GM06990 (cell line): ENCODE measurements at places on chromosomes 12 and 14.

- DNase-seq = no peak
These were observed 15.2 kb downstream of the SCNN1A start for GRCh38 chr12:6360080-6360571.

- peak; percentile 8 for DNase-seq
These were observed 188.7 kb downstream of the KITLG start for GRCh38 chr12:88391556-88391955.

DNA sequence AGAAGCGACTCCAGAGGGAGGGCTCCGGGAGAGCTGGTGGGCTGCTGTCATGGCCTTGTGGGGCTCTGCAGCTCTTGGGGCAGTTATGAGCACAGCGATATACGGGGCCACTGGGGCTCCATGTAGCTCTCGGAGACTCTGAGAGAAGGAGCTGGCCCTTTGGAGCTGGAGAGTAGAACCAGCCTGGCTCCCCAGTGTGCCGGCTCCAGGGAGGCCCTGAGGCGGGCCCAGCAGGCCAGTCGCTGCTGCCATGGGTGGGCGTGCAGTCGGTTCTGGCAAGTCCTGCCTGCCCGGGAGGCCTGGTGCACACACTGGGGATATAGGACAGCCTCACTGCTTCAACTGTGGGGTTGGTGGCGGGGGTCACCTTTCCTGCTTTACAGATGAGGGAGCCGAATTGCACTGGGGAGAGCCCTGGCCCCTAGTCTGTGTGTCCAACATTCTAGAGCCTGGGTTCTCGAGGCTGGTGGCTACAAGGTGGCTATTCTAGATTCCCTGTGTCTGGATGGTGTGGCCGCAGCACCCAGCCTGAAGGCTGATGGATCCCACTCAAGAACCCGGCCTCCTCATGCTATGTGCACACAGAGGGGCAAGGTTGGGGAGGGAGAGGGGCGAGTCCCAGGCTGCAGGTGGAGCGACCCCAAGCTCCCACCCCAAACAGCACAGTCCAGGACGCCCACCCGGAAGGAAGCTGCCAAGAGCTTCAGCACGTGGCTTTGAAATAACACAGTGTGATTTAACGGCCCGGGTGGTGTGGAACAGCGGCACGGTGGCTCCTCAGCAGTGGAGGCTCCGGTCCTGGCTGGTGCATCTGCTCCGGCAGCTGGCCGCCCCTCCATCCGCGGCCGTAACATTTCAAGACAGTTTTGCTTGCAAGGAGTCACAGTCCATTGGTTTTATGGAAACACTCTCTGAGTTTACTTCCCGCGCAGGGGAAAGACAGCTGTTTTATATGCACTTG lies 188.3 kb upstream of the C14orf180 start:
- DNase-seq = no peak

DNA sequence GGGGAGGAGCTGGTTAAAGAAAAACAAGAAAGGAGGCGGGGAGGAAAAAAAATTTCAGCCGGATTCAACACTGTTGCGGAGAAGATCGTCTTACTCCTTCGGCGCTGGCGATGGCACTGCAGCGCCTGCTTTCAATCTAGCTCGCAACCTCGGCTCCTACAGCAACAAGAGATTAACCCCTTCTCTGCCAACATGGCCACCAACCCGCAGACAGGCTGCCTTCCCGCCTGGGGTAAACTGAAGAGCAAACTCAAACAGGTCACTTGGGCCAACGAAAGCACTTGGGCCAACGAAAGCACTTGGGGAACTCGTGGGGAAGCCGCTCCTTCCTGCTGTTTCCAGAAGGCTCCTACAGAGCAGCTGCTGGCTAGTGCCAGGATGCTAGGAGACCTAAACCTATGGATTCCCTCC lies 73.7 kb downstream of the CIT start:
- DNase-seq = no peak

GRCh38 chr12:95963096-95963495 lies 20.0 kb downstream of the AMDHD1 start:
- no peak for DNase-seq

GRCh38 chr12:51270067-51270950 lies at the start of gene SMAGP:
TSS of gene SMAGP (minus strand) at chr12:51270415. CDS start at chr12:51269278, 1,137 bp downstream.
- peak; percentile 79 for DNase-seq

- DNase-seq = no peak
These were observed 189.4 kb downstream of the DPF3 start for GRCh38 chr14:72704502-72704901.
